Activated CD4-positive, alpha-beta T cell treated with anti-CD3 and anti-CD28 coated beads, Interleukin-2, amount 10 ng/mL, durations not matched to agents 7 days and 5 days (primary cell): ENCODE measurements at places on chromosomes 6 and 20.

DNA sequence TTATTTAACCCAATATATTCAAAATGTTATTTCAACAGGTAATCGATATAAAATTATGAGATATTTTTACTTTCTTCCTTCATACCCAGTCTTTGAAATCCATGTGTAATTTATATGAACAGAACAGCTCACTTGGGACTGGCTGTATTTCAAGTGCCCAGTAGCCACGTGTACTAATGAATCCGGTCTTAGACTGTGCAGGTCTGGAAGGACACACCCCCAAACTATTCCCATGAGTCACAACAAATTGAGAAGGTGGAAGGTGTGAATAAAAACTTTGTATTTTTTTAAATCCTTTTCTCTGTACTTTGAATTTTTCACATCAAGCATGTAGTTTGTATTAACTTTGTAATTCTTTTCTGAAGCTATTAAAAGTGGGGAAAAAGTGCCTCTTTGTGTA lies 2.8 kb downstream of the UNC5CL start:
- DNase-seq: no peak

GRCh38 chr20:17316316-17317038 lies 89.6 kb downstream of the PCSK2 start:
- DNase-seq: no peak

GRCh38 chr6:130373992-130374391 lies 8.2 kb downstream of the TMEM200A start:
- DNase-seq: no peak

DNA sequence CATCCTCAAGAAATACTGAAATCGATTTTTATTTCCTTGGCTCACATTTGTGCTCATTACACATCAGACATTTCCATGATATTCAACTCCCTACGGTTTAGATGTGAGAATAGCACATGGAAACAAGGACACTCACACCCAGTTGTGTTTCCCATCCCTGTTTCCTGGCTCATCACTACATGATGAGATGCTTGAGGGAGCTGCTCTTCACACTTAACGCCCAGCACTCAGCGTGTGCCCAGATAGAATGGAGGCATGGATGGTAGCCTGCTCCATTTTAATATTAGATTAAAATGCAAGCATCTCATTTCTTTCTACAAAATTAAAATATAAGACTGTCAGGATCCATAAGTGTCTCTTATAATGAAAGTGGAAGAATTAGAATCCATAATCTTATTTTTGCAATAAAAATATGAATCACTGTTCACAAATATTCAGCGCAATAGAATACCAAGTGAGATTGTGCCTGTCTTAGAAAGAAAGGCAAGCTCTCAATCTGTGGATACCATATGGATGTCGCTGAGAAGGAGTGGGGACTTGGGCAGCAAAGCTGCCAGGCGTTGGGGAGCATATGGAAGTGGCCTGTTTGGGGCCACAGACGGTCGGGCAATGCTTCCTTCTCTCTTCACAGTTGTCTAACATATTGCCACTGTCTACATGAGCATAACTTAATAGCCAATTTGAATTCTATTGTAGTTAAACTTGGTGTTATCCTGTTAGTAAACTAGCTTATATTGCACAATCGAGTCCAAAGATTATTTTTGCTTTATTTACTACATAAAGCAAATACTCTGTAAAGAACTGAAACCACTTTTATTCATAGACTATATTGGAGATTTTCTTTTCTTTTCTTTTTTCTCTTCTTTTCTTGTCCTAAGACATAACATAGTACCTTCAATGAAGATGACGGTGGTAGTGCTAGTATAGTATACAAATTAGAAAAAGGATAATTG lies 206.8 kb upstream of the QKI start:
- no peak for DNase-seq

GRCh38 chr6:42782689-42783176 lies 881 bp downstream of the BICRAL start:
- DNase-seq: peak; percentile 74

DNA sequence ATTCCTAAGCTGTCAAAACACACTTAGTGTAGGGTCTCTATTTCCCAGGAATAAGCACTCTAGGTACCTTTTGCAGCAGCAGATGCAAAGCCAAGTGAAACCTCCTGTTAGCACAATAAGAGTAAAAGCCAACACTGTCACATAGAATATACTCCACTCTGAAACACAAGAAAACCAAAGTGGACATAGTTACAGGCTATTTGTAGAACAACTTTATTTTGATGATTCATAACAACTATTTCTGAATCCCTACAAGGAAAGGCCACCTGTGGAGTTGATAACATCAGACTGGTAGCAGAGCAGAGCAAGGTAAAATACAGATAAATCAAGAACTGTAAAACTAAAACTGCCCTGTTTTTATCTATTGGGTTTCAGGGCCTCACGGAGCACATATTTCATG lies 59.7 kb downstream of the ALDH5A1 start:
- DNase-seq: no peak

GRCh38 chr20:43532416-43533055 lies 25.0 kb downstream of the L3MBTL1 start:
- DNase-seq: no peak

GRCh38 chr6:123016431-123017103 lies 20.5 kb downstream of the CLVS2 start:
- no peak for DNase-seq

GRCh38 chr6:41405941-41406727 lies 70.7 kb downstream of the NCR2 start:
- DNase-seq: no peak

DNA sequence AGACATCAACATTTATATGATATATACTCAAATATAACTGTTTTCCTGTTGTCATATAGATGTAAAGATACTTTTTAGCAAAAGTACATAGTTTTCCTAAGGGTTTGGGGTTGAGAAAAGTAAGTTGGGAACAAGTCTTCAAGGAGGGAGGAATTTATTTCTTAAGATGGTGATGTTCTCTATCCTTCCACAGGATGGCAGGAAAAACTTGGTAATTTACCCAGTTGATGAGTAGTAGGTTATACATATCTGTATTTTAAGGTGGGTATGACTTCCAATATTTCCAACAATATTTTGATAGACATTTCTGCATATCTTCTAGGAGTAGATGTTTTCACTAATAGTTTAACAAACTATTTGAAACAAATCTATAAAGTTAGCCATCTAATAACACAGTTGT lies 254.4 kb downstream of the RIMS1 start:
- DNase-seq: no peak

GRCh38 chr20:46935394-46936017 lies 40.9 kb downstream of the EYA2 start:
- no peak for DNase-seq

- DNase-seq: no peak
Measured at GRCh38 chr6:116764961-116765841, at the start of gene FAM162B. FAM162B (minus strand) TSS chr6:116765719; CDS start chr6:116765576, 143 bp downstream.

- no peak for DNase-seq
Measured at GRCh38 chr6:164275773-164276172, 861.3 kb downstream of the QKI start.

GRCh38 chr6:44265722-44266233 lies 427 bp upstream of the NFKBIE start:
- no peak for DNase-seq
